ENCODE measurements at places on chromosomes 3 and 15. TPM values are rescaled to one million over a fixed set of nuclear protein-coding genes. Genes with fewer than 3 reads are reported as not detected.

CYP1A2 gene
- total RNA-seq: not detected

ADAMTS9 gene
- 74.1 TPM for total RNA-seq

PRSS50 gene
- not detected for total RNA-seq

ZNF445 gene
- total RNA-seq: 6.6 TPM

DNA sequence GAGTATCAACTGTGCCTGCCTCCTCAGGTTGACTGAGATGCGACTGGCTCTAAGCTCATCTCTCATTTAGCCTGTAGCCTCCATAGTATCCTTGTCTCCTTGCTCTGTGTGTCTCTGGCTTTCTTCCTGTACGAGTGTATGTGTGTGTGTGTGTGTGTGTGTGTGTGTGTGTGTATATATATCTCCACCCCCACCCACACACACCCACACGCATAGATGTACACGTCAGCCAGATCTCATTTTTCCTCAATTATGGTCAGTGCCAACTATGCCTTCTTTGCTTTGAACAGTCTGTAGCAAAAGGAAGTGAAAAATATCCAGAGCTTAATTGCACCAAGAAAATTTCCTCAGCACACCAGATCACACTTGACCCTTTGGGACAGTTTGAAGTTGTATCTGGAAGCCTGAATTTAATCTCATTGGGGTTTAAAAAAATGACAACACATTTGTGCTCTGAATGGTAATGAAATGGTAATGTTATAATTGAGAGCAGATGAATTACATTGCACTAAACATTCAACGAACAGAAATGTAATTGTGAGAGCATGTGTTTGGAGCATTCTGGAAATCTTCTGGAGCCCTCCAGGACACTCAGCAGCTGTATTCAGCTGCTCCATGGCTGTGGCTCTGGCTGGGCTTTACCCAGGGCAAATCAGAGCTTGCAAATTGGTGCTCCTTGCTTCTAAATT, 63.6 kb downstream of the RYR3 start:
- no peak for DNase-seq
- H3K4me1 ChIP-seq: no peaks in the 10 kb centered on the region
- H3K36me3 ChIP-seq: no peaks in the 10 kb centered on the region
- no peak overlapping the region for H3K4me3 ChIP-seq
- H3K27me3 ChIP-seq: no peaks in the 10 kb centered on the region

DNA sequence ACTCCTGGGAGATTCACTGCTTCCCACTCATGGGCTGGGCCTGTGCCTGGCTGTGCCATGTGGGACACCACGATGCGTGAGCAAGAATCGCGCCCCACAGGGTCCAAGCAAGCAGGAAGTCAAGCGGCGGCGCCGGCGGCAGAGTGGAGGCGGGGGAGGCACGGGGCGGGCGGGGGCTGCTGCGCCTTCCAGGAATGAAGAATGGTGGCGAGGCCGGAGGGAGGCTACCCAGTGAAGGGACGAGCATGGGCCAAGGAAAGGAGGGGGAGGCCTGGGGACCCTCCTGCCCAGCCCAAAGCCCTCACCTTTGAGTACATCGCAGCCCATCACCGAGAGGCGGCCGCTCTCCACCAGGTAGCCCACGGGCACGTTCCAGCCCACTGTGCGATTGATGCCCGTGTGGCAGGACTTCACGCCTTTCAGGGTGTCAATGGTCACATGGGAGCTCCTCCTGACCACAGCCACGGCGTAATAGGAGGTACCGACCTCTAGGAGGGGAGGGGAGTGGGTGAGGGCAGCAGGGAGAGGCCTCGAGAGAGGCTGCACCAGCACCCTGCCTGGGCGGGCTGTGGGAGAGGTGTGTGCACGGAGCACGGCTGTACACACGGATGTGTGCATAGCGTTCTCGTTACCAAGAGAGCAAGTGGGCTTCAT, 5.5 kb downstream of the MELTF start:
- H3K36me3 ChIP-seq: no peaks in the 10 kb centered on the region
- peaks cover 3% of the 10 kb centered on the region for H3K27me3 ChIP-seq
- H3K4me1 ChIP-seq: peaks cover 3% of the 10 kb centered on the region
- DNase-seq: no peak

DNA sequence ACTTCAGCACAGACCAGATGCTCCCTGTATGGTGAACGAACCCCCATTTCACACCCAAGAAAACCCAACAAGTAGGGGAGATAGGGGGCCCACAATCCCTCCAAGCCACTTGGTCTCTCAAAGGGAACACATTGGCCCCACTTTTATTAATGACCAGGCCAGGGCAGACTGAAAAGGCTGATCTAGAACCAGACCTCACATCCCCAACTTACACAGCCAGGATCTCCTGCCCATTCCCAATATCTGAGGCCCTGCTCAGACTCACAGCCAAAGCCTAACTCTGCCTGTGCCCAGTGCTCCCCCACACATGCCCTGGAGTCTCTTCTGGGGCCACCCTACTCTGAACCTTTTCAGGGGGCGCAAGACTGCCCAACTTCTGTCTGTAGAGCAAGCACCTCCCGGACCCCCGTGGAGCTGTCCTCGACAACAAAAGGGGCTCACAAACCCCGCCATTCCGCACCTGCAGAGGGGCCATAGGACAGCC, 1.8 kb downstream of the PLXNB1 start:
- DNase-seq: no peak
- peaks cover 7% of the 10 kb centered on the region for H3K36me3 ChIP-seq
- H3K27me3 ChIP-seq: no peaks in the 10 kb centered on the region
- H3K4me3 ChIP-seq: peak overlapping the region; percentile 79
- H3K27ac ChIP-seq: peak overlapping the region; percentile 98
- H3K4me1 ChIP-seq: peaks cover 43% of the 10 kb centered on the region

GRCh38 chr3:140573011-140573410, 104.9 kb upstream of the TRIM42 start:
- no peaks in the 10 kb centered on the region for H3K36me3 ChIP-seq
- DNase-seq: no peak
- no peak overlapping the region for H3K27ac ChIP-seq

GRCh38 chr3:185253645-185254410, at the start of gene EHHADH:
TSS of gene EHHADH (minus strand) at chr3:185254049. CDS start at chr3:185254022, 27 bp downstream.
- H3K36me3 ChIP-seq: no peaks in the 10 kb centered on the region
- H3K27me3 ChIP-seq: no peaks in the 10 kb centered on the region
- peak within 1 kb of the TSS; percentile 37 for H3K27ac ChIP-seq

DNA sequence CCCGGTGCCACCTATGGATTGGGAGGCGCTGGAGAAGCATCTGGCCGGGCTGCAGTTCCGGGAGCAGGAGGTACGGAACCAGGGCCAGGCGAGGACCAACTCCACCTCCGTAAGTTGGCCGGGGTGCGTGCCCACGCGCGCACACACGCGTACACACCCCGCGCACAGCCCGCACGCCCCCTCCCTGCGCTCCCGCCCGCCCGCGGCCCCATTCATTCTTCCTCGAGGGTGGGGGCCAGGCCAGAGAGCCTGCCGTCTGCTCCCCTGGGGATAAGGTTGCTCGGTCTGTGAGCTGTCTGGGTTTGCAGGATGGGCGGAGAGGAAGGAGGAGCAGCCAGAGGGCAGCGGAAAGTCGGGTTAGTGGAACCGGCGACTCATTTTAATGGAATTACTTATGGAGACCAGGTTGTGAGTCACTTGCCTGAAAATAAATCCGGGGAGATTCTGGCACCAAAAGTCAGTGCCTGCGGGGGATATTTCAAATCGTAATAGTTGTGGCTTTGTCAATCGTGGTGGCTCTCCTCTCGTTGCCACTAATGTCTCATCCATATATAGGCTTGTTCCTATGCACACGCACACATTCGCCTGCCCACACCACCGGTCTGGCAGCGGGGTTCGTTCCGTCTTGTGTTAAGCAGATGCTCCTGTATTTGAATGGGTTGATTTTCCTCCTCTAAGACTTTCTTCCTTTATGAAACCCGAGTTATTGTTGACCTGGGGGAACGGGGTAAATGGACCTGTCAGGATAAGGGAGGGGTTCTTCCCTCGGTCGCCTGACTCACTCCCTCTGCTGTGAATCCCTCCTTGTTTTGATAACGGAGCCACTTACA, 223.4 kb upstream of the IL12A start:
- peak; percentile 98 for DNase-seq
- H3K27ac ChIP-seq: peak overlapping the region; percentile 100
- H3K4me1 ChIP-seq: peaks cover 3% of the 10 kb centered on the region
- H3K27me3 ChIP-seq: no peaks in the 10 kb centered on the region
- peak overlapping the region; percentile 69 for H3K4me3 ChIP-seq

DNA sequence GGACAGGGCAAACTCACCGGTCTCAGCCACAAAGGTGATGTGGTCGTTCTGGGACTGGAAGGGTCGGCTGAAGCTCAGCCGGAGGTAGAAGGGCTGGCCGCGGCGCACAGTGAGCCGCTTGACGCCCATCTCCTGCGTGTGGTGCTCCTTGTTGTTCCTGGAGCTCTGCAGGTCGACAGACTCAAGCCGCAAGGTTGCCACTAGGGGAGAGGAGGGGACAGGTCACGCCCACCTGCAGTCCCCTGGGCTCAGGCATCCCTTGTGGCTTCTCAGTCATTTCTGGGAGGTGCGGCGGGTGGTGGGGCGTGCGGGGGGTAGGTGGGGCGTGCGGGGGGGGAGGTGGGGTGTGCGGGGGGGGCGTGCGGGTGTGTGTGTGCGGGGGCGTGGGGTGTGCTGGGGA, 26.7 kb upstream of the TGM5 start:
- DNase-seq: no peak
- no peaks in the 10 kb centered on the region for H3K4me1 ChIP-seq
- no peak overlapping the region for H3K27ac ChIP-seq
- H3K36me3 ChIP-seq: no peaks in the 10 kb centered on the region
- no peaks in the 10 kb centered on the region for H3K27me3 ChIP-seq

DNA sequence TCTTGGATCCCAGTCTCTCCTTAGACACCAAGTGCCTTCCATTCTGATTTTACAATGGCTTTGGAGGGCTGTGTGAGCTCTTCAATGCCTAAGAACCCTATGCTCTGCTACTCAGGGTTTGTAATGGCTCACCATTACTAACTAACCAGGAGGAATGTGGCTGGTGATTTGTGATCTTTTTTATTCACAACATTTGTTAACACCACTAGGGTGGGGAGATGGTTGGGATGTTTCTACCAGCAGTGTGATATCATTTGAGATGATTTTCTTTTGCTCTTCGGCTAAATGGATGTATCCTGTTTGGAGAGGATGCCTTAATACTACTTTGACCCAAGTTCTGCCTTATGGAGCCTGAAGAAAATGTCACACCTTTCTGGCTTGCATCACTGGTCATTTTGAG, 226.9 kb downstream of the MFSD1 start:
- no peaks in the 10 kb centered on the region for H3K27me3 ChIP-seq
- H3K4me1 ChIP-seq: no peaks in the 10 kb centered on the region
- DNase-seq: no peak

- H3K4me3 ChIP-seq: no peak overlapping the region
- H3K36me3 ChIP-seq: no peaks in the 10 kb centered on the region
- DNase-seq: no peak
- H3K27ac ChIP-seq: no peak overlapping the region
- H3K27me3 ChIP-seq: no peaks in the 10 kb centered on the region
Observed at GRCh38 chr3:18489939-18490338, 64.8 kb upstream of the SATB1 start.

GRCh38 chr3:10600296-10600714, 94.9 kb upstream of the ATP2B2 start:
- H3K4me1 ChIP-seq: no peaks in the 10 kb centered on the region
- H3K27me3 ChIP-seq: no peaks in the 10 kb centered on the region
- no peak overlapping the region for H3K27ac ChIP-seq
- DNase-seq: no peak
- no peak overlapping the region for H3K4me3 ChIP-seq

GRCh38 chr3:12242772-12243171, 46.1 kb upstream of the PPARG start:
- DNase-seq: no peak
- no peak overlapping the region for H3K4me3 ChIP-seq
- H3K36me3 ChIP-seq: no peaks in the 10 kb centered on the region

DNA sequence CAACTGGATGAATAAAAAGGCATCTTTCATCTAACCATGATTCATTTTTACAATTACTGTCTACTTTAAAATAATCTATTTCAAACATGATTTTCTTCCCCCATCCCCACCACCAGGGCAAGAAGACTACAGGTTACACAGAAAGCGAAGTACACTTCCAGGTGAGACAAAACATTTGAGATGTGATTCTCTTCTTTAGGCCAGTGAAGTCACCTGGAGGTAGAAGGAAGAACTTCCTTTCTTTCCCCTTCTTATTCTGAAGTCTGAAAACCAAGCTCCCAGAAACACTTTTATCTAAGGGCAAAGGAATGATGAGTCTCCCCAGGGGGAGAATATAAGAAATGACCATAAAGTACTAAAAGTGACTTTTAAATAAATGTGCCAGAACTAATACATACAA, 36.7 kb downstream of the SHQ1 start:
- DNase-seq: no peak
- H3K36me3 ChIP-seq: no peaks in the 10 kb centered on the region
- H3K4me3 ChIP-seq: no peak overlapping the region
- no peaks in the 10 kb centered on the region for H3K4me1 ChIP-seq
- no peaks in the 10 kb centered on the region for H3K27me3 ChIP-seq
- no peak overlapping the region for H3K27ac ChIP-seq

All from ascending aorta (tissue), 2 donors.